ENCODE measurements at places on chromosomes 1 and 21. TPM values are rescaled to one million over a fixed set of nuclear protein-coding genes. Genes with fewer than 3 reads are reported as not detected.

The LENEP gene
- polyA plus RNA-seq = 1.6 TPM

The GPATCH3 gene
- 15.0 TPM for polyA plus RNA-seq

The SPRR2E gene
- polyA plus RNA-seq = not detected

The CCDC27 gene
- polyA plus RNA-seq = 0.59 TPM

The CTH gene
- 21.4 TPM for polyA plus RNA-seq

The CD1B gene
- not detected for polyA plus RNA-seq

The TNNT2 gene
- polyA plus RNA-seq = 59.5 TPM

The AMPD1 gene
- polyA plus RNA-seq = 0.06 TPM

The NPHS2 gene
- 378 TPM for polyA plus RNA-seq

The OR2T10 gene
- polyA plus RNA-seq = 0.33 TPM

The SGIP1 gene
- polyA plus RNA-seq = 10.8 TPM

The CD2 gene
- 0.10 TPM for polyA plus RNA-seq
